ENCODE measurements at places on chromosomes 1 and 21.

- DNase-seq = no peak
These were observed 31.6 kb upstream of the PDE9A start for GRCh38 chr21:42621819-42622177.

DNA sequence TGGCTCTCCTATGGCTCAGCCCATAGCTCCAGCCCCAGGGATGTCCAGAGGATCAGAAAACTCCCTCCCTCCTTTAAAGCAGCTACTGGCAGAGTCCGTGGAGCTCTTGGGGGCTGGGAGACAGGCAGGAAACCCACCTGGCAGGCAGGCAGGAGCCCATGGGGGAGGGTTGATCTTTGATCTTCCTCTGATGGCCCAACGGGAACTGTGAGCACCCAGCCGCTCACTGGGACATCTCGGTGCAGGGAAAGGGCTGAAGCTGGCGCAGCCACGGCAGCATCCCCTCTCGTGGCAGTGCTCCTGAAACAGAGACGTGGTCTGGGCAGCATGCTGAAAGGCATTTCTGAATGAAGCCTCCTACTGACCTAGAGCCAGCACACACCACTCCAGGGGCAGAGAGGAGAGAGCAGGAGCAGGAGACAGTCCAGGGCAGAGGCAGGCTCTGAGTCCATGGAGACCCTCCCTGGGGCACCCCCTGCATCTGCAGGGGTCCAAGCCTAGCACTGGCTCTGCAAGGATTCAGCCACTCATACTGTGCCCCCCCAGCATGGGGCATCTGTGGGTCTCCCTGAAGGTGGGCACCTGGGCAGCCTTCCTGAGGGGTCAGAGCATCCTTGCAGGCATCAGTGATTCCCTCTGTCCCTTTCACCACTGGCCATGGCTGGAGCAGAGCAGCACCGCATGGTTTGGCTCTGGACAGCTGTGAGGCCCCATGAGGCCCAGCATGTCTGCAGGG is 4.9 kb upstream of the SLX9 start:
- DNase-seq = no peak

DNA sequence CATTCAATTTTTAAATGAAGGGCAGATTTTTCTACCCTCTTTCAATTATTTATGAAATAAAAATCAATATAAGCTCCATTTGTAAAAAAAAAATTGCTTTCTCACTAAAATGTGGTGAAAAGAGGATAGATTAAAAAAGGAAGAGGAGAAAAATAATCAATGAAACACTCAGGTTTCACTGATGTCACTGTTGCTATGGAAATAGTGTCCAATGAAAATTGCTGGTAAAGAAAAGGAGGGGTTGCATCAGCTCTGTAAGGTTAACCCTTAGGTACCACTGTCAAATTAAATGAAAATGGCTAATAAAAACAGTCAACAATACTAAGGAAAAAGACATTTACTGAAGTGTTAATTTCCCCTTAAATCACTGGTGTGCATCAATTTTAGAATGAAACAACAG is 91.6 kb upstream of the TTC39A start:
- DNase-seq = no peak

GRCh38 chr1:3814771-3815561 is 18.7 kb upstream of the LRRC47 start:
- no peak for DNase-seq

- no peak for DNase-seq
These were observed 17.4 kb downstream of the PDXK start for GRCh38 chr21:43736224-43736883.

DNA sequence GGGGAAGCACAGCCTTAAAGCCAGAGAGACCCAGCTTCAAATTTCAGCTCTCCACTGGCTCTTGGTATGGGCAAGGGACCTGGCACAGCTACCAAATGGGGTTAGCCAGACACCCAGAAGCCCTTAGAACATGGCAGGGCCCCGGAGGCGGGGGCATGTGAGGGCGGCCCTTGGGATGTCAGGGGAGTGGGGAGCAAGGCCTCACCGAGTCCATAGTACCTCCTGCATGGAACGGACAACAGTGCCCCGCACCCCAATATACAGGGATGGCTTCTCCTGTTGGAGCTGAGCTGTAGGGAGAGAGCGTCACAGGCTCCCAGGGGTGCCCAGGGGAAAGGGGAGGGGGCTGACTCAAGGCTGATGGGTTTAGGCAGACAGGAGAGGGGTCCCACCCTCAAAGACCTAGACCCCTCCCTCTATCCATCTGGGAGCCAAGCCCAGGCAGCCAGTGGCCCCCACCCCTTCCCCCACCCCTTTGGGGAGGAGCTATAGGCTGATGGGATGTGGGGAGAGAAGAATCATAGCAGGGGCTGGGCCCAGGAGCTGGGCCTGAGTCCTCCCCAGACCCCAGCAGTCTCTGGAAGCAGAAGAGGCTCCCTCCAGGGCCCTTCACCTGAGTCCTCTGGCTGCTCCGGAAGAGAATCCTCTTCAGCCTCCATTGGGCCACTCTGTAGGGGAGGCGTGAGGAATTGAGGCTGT is 16.5 kb downstream of the SPOCD1 start:
- DNase-seq = no peak

GRCh38 chr1:206909161-206909882 is 12.1 kb downstream of the IL24 start:
- no peak for DNase-seq

DNA sequence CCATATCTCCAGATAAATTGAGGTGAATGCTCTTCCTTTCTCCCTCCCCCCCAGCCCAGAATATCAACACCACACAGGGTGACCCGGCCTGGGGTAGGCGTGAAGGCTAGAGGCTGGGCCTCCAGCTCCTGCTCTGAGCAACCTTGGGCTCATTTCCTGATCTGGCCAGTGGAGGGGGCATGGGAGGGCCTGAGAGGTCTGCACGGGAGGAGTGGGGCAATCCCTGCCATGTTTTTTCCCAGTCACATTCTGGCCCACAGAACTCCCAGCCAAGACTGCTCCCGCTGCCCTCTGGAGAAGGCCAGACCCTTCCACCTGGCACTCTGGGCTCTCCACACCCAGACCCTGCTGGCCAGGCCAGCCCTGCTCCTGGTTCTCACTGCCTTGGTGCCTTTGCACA is 3.9 kb downstream of the CLDN19 start:
- no peak for DNase-seq

- no peak for DNase-seq
These were observed 45.1 kb downstream of the TRIM11 start for GRCh38 chr1:228361314-228362140.

- no peak for DNase-seq
These were observed 8.1 kb downstream of the CD2 start for GRCh38 chr1:116762281-116762680.

DNA sequence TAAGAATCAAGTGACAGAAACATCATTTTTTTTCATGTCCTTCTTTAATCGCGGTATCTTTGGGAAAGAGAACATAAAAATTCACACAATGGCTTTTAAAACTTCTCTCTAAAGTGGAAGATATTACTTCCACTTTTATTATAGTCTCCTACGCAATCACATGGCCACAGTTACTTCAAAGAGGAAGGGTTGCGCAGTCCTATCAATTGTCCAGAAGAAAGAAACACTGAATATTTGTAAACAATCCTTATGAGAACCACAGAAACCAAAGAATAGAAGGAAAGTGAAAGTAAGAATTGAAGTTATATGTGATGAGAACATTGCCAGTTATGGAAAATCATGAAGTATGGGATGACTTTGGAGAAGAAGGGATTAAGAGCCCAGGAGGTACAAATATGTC is 32.6 kb downstream of the CFH start:
- DNase-seq = no peak
